AG04449 (cell line): ENCODE measurements at places on chromosomes 5 and 9.

- no peak for DNase-seq
Measured at GRCh38 chr5:153342487-153342886, 148.0 kb upstream of the GRIA1 start.

GRCh38 chr9:85430659-85431338, 311.0 kb downstream of the AGTPBP1 start:
- no peak for DNase-seq

GRCh38 chr5:56947052-56947451, 4.9 kb downstream of the MIER3 start:
- DNase-seq, result no peak

- no peak for DNase-seq
Measured at GRCh38 chr9:35798658-35799374, 7.4 kb downstream of the NPR2 start.

DNA sequence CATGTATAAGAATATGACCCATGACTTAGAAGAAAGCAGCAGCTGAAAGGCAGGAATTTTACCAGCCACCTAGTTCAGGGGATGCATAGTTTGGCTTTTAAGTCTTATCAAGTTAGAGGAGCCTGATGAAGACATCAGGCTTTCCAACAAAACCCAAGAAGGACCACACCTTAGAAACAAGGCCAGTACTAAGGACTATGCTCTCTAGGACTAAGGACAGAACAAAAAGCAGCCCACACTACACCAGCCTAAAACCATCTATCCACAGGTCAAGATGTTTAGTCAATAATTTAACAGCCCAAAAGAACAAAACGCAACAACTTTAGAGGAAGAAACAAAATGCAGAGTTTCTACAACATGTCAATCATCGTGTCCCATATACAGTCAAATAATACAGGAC, 408.9 kb upstream of the RGMB start:
- DNase-seq, result no peak

GRCh38 chr9:133950629-133951111, 41.5 kb downstream of the VAV2 start:
- DNase-seq, result no peak

- no peak for DNase-seq
Measured at GRCh38 chr5:158546748-158547147, 553.0 kb downstream of the EBF1 start.

GRCh38 chr9:137053944-137054931, at the start of gene ENTPD2:
TSS of gene ENTPD2 (minus strand) at chr9:137054061. CDS start at chr9:137053997, 64 bp downstream.
- DNase-seq, result no peak

GRCh38 chr5:59466271-59466670, 427.3 kb downstream of the PDE4D start:
- no peak for DNase-seq

- no peak for DNase-seq
Measured at GRCh38 chr9:129946246-129946995, 96.6 kb downstream of the FNBP1 start.

DNA sequence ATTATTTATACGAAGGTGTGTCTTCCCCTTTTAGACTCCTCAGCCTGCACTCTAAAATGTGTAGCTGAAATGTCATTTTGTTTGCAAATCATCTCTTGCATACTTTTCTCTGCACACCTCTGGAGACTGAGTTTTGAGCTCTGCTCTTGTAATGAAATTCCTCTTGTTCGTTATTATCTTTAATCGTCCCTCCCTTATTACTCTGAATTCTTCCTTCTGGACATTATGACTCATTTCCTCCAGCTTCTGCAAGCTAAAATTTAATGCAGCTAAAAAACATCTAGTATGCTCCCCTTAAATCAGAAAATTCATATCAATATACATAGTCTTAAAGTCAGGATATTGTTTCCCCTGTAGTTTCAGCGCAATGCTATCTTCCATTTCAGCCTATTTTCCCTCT, 13.5 kb downstream of the ISL1 start:
- DNase-seq, result no peak

GRCh38 chr5:140298183-140298601, 4.7 kb downstream of the PFDN1 start:
- no peak for DNase-seq

DNA sequence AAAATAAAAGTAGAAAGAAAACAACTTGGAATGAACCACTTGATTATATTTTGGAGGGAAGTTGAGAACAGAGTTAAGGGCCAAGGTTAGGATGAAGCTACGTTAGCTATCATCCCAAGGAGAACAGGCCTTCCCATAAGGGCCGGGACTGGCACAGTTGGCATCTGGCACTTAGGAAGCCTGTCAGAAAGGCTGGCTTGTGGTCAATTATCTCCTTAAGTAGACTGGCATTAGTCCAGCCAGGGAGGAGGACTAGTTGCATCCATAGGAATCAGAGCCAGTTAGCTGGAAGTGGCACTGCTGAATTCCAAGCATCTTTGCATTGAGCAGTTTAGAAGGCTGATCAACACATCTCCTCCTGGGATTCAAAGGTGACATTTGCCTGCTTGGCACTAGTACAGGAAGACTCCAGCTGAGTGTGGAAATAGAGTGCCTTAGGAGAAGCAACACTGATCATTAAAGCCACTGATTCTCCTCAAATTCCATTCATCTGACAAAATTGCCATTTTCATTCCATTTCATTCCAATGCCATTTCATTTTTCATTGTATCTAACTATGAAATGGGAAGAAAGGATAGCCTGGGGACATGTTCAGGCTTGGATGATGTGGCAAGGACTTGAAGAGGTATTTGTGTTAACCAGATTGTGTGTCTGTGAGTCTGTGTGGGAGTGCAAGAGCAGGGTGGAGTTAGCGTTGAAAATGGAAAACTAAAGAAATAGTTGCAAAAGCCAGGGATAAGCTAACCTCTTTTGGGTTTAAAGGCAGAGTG, 5.5 kb downstream of the FOXB2 start:
- no peak for DNase-seq

GRCh38 chr5:163532171-163533084, 27.0 kb downstream of the MAT2B start:
- DNase-seq, result no peak
